Caco-2 (cell line): ENCODE measurements at places on chromosomes 2 and 18.

GRCh38 chr18:61894751-61895524, 2.1 kb upstream of the RNF152 start:
- no peak for DNase-seq

DNA sequence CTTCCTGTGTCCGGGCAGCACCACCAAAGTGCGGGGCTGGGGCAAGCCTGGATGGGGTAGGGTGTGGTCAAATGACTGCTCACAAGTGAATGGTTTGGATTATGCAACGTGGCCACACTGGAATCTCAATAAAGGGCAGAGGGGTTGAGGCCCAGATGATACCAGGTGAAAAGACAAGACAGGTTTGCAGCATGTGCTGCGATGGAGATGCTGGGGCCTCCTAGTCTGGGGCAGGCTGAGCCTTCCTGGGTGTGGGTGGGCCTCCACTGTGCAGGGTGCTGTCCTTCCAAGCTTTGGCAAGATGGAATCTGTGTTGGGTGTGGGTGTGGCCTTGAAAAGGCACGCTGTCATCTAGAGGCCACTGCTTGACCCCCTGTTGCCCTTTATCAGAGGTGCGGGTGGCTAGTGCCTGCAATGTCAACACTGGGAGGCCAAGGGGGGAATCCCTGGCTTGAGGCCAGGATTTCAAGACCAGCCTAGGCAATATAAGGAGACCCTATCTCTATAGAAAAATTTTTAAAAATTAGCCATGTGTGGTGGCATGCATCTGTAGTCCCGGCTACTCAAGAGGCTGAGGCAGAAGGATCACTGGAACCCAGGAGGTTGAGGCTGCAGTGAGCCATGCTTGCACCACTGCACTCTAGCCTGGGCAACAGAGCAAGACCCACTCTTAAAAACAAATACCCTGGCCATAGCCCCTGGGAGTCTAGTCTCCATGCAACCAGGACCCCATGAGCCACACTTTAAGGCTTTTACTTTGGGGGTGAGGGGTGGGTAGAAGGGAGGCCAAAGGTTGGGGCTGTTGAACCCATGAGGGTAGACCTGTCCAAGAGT, 13.8 kb downstream of the RRM2 start:
- peak; percentile 37 for DNase-seq

- DNase-seq, result peak; percentile 51
Measured at GRCh38 chr2:235766278-235766677, 272.4 kb downstream of the AGAP1 start.

GRCh38 chr2:41414486-41415230, 633.2 kb upstream of the PKDCC start:
- DNase-seq, result peak; percentile 44

GRCh38 chr18:58180738-58181353, 136.8 kb downstream of the NEDD4L start:
- peak; percentile 53 for DNase-seq

DNA sequence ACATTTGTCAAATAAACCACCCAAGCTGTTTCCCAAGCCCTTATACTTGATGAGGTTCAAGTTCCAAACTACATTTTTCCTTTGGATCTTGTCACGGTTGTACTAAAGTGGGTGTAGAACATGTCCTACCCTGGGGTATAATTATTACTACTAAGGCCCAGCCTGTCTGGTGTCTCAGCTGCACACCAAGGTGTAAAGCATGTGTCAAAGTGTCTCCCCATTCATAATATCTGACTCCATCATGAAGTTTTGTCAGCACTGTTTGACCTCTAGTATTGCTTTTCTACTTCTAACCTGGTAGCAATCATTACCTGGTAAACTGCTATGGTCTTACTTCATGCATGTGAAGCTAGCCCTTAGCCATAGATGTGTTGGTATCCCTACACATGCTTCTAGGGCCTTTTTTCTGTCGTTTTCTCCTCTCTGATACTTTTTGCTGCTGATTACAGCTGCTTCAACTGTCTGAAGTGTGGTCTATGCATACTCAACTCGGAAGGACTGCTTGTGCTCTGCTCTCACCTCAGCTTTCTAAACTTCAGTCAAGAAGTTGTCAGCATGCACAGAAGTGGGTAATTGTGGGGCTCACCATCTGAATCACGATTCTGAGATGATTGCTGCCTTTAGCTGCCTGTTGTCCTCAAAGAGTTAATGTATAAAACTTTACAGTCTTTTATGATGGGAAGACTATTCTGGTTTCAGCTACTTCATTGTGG, 445.7 kb upstream of the TRIB2 start:
- no peak for DNase-seq

- DNase-seq, result no peak
Measured at GRCh38 chr2:35920061-35920460, 435.5 kb upstream of the CRIM1 start.

- DNase-seq, result no peak
Measured at GRCh38 chr2:108634011-108634410, 85.3 kb upstream of the RANBP2 start.

GRCh38 chr2:89825034-89825433, 1133.6 kb downstream of the RPIA start:
- no peak for DNase-seq

- DNase-seq, result peak; percentile 33
Measured at GRCh38 chr2:230416061-230416721, at the start of gene SP100. TSS of gene SP100 (plus strand) at chr2:230416201. CDS start at chr2:230416297, 96 bp downstream.

- no peak for DNase-seq
Measured at GRCh38 chr18:69490813-69491212, 90.1 kb downstream of the DOK6 start.

DNA sequence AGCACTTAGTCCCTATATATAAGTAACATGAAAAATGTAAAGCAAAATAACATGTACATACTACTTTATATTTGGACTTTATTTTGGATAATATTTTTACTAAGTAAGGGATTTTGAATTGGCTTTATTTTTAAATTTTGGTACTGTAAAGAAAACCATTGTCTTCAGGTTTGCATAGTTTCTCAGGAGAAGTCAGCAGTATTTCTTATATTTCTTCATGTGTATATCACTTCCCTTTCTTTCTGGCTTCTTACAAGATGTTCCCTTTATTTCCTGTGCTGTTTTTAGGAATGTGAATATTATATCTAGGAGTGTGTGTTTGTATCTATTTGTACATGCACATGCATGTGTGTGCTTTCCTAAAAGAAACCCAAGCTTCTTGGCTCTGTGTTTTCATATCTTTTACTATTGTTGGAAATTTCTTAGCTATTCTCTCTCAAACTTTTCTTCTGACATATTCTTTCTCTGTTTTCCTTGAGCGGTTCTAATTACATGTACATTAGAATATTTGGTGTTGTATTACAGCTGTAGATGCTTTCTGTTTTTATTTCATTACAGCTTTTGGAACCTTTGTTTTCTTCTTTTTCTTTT, 1549.7 kb upstream of the ACVR2A start:
- no peak for DNase-seq

- DNase-seq, result no peak
Measured at GRCh38 chr2:193463011-193463410, 1268.3 kb upstream of the TMEFF2 start.

- no peak for DNase-seq
Measured at GRCh38 chr2:68340226-68341061, 20.7 kb upstream of the CNRIP1 start.

- DNase-seq, result no peak
Measured at GRCh38 chr2:150166313-150167051, 321.0 kb downstream of the RND3 start.

DNA sequence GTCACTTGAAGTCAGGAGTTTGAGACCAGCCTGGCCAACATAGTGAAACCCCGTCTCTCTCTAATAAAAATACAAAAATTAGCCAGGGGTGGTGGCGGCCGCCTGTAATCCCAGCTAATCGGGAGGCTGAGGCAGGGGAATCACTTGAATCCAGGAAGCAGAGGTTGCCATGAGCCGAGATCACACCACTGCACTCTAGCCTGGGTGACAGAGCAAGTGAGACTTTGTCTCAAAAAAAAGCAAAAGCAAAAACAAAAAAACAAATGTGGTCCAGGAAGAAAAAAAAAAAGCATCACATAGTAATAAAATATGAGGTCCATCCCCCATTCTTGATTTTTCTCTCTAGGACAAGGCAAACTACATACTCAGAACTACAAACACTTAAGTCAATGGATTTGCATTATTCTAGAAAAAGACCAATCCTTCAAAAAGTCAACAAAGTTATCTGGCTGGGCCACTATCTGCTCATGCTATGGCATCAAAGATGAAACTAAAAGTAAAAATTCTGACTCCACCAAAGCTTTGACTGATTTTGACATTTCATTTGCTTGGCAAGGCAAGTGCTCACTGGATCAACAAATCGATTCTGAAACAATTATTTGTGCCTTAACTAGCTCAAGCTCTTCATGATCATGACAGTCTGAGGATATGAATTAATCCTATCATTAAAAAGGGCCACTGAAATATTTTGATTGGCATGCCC, 28.4 kb downstream of the MEX3C start:
- no peak for DNase-seq

DNA sequence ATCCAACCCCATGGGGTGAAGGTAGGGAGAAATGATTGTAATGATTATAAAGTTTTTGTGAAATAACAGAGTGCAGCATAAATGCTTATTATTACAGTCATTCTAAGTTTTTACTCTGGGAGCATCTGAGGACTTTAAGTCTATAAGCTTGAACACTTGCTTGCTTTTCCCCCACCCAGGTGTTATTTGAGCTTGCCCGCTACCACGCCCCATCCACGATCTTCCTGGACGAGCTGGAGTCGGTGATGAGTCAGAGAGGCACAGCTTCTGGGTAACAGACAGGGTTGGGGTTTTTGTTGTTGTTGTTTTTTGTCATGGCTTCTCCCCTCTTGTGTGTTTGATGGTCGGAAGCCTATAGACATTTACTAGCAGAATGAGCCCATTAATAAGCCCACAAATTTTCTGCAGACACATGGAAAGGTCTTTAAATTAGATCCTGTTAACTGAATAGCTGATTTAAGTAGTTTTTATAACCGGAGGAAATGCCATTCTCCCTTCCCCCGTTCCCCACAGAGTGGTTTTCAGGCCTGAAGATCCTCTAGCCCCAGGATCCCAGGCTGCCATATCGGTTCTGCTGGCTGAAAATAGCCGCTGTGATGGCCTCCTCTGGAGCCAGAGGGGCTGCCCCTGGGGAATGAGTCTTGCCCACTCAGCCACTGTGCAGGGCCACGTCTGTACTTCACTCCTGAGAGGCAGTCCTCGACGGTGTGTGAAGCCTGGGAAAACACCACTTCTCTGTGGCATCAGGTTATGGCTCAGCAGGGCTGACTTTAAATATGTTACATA, 39.9 kb upstream of the ELOA2 start:
- no peak for DNase-seq

DNA sequence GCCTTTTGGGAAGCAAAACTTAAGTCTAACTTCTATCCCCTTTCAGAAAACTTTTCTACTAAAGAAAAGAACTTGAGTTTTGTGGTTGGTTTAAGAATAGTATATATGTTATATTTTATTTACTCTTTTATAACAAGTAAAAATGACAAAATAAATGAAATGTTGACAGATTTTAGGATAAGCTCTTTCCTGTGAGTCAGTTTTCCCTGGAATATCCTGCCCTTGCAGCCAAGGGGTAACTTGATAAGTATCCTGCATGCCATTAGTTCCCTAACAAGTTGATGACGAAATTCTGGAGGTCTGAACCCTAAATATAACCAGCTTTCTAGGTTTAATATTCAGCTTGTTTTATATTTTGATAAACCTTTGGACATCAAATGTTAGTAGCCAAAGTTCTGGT, 7.3 kb upstream of the HTR2B start:
- no peak for DNase-seq

DNA sequence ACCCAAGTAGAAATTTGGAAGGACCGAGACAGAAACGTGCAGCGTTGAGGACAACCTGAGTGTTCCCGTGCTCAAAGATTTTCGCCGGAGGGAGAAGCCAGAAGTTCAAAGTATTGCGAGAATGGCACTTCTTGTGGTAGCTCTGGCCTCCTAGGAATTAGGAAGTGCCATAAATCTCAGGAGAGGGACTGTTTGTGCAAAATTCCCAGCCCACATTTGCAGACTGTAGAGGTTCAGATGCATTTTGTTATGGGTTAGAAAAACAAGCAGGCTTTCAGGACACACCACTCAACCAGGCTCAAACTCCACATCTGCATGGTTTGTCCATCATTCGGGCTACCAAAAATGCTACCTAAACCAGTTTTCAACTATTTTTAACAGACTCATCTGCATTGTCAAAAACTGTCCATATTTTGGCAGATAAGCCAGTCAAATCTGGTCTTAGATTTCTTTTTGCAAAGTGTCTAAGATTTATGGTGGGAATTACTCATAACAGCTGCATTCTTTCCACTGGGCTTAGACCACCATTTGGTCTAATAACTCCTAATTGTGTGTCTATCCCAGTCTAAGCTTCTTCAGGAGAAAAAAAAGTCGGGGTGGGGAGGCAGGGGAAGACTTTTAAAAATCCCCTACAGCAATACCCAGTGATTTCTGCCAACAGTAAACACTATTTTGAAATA, 422.9 kb downstream of the ARHGAP15 start:
- DNase-seq, result peak; percentile 40

DNA sequence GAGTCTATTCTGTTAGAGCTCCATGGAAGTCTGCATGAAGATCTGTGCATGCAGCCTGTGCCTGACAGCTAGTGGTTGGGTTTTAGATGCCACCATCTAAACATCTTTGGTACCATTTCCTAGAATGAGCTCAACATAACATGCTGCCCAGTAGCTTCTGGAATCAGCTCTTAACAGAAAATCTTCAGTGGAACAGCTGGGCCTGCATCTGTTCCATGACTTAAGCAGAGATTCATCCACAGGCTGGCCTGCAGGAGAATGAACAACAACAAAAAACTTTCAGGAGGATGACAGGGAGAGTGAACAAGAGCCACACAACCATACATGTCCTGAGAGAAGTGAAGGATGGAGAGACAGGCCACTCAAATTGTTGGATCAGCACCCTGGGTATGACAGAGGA, 316.6 kb downstream of the RDH14 start:
- no peak for DNase-seq

- no peak for DNase-seq
Measured at GRCh38 chr18:48673456-48673852, 134.6 kb downstream of the CTIF start.

- DNase-seq, result no peak
Measured at GRCh38 chr2:12303181-12304030, 413.3 kb upstream of the TRIB2 start.

DNA sequence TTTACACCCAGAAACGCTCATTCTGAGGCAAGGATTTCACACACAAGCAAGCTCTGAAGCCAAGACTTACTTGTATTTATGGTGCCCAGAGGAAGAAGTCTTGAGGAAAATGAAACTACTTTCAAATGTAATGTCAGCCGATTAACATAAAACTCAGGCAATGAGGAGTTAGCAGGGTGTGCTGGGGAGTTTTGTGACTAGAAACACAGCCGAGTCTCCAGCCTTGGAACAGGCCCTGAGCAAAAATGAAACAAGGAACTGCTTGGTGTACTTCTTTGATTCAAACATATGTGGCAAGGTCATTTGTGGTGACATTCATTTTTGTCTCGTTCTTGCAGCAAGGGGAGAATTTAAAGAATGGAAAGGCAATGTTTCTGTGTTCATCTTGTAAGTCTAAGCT, 4.5 kb downstream of the DYTN start:
- DNase-seq, result no peak

- DNase-seq, result no peak
Measured at GRCh38 chr18:62264984-62265383, 60.1 kb upstream of the TNFRSF11A start.
